Cortex of kidney (tissue), 1 donor: ENCODE measurements at places on chromosomes 11 and 22.

DNA sequence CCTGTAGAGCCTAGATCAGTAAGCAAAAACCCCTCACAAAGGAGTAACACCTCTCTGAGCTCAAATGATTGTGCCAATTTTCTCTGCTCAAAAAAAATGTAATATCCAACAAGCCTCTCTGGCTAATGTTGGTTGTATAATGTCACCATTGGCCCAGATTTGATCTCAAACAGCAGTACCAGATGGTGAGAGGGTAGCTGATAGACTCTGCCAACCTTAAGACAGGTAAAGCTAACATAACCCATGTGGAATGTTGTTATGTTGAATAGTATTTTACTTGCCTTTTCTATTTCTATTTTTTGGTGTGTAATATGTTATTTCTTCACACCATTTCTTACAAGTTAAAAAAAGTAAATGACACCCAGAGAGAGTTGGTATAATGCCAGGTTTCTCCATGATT, 166.7 kb upstream of the GUCY1A2 start:
- DNase-seq: no peak

- no peak for DNase-seq
Measured at GRCh38 chr22:49112661-49113626, 714.7 kb downstream of the BRD1 start.

DNA sequence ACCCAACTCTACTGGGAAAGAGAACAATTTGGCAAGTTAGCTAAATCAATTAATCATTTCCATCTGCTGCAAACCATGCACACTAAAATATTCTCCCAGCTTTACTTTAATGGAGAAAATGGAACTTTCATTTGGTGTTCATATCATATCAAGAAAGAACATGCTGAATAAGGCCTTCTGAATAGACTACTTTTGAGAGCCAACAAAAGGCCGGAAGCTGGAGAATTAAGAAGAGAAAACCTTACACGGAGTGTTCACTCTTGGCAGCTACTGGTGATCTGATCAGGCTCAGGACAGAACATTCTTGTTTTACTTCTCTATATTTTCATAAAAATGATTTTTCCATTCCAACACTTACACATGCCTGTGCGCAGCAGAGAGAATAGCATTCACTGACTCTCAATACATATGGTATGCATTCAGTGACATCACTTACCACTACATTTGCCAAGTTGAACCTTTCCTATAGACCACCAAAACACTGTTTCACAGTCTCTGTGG, 165.3 kb downstream of the TTC28 start:
- DNase-seq: no peak

GRCh38 chr22:19115628-19116027, 6.6 kb downstream of the DGCR2 start:
- no peak for DNase-seq

DNA sequence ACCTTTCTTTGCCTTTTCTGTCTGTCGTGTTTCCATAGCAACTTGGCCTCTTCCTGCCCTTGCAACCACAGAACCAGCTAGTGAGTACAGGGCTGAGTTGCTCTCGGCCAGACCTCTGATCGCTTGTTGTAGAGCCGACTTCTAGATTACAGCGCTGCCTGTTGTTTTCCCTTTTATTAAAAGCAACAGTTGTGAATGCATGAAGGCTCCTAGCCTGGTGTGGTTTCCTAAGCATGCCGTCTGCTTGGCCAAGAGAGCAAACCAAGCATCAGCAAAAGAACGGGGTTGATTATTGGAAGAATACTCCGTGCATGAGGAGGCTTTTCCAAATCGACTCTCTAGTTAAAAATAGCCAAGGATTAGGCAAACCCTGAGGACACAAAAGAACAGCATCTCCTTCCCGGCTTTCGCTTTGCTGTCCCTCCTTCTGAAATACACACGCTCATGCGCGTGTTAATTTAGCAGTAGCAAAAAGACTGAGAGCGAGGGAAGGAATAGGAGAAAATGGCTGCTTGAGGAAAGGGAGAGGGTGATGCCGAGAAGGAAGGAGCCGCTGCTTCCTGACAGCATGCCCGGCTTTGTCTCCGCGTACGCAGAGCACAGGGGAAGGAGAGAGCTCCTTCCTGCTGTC, 71.5 kb upstream of the TTC12 start:
- DNase-seq: no peak

DNA sequence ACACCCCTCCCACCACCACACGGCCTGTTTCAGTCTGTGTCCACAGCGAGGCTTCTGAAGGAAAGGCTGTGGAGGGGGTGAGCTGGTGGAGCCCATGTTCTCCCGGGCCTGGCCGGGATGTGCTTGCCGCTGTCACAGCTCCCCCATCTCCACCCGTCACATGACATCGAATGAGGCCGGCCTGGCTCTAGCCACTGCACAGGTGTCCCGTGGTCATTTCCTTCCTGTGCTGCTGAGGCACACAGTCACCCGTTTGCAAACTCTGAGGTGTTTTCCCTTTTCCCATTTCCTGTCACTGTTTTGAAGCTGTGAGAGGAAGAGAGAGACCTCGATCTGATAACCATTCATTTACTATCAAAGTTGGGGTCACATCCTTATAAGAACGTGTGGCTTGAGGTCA, 55.7 kb upstream of the CLDN5 start:
- DNase-seq: no peak

- DNase-seq: no peak
Measured at GRCh38 chr11:132101881-132102280, 731.5 kb downstream of the NTM start.

DNA sequence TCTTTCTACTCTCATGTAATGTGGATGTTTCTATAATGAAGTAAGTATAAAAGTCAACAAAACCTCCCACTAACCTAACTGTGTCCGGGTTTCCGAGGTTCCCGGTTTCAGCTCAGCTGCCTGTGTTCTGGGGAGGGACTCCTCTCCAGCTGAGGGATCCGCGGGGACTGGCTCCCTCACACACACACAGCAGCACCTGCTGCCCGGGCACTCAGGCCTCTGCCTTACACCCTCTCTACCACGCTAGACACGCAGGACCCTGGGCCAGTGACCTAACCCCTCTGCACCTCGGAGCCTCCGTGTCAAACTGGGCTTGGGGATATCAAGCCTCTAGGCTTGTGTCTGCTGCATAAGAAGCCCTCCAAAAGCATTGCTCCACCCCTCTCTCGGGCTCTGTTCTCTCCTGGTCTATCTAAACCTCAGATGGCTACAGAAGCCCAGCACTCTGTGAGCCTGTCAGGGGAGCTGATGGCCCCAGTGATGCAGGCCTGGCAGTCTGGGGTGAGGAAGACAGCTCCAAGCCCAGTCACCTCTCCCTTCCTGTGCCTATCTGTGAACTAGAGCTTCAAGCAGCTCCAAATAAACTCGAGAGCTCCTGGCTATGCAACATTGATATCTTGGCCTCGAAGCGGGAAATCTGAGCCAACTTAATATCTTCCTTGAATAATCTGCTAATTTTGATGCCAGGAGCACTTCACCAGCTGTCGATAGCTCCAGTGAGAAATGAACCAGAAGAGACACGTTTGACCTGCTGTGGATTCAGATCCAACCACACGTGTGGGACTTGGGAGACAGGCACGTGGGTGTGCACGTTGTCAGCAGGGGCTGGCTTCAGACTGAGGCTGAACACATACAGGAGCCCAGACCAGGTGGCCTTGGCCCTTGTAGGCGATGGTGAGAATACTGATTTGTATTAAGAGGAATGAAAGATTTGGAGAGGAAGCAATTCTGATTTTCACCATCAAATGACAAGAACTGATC, 232.7 kb upstream of the B3GAT1 start:
- DNase-seq: no peak

DNA sequence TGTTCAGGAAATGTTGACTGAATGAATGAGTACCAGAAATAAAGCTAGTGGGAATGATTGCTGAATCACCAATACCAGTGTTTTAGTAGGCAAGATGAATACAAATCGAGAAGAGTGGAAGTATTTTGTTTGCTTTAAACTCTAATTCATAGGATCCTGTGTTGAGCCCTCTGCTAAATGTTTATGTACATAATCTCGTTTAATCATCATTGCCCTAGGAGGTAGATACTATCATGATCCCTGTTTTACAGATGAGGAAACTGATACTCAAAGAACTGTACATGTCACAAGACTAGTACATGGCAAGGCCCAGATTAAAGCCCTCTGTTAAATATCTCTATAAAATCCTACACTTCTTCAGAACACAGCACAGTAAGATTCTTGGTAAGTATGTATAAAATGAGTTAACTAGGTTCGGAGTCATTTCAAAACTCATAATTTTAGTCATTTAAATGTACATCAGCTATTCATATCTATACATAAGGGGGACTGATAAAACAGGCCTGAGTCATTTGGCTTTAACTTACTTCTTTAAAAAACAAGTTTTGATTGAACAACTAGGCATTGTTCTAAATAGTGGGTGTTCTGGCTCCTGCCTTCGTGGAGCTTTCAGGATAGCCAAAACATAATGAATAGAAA, 97.1 kb downstream of the EXT2 start:
- DNase-seq: no peak

- DNase-seq: no peak
Measured at GRCh38 chr22:47914481-47915097, 1152.1 kb downstream of the TBC1D22A start.

DNA sequence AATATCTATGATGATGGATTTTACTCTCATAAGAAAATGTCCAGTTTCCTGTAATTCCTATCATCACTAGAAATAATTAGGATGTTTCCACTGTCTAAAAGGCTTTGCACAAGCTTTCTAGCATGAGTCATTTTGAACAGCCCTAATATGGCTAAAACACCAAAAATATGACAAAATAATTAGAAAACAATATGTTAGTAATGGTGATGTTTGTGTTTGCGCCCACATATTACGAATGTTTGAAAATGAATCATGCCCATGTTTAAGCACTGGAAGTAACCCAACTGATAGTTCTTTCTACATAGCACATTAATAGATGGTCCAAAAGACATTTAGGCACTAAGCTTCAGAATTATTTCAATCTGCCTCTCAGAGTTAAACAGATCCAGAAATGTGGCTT, 96.0 kb downstream of the TRPC6 start:
- DNase-seq: no peak

DNA sequence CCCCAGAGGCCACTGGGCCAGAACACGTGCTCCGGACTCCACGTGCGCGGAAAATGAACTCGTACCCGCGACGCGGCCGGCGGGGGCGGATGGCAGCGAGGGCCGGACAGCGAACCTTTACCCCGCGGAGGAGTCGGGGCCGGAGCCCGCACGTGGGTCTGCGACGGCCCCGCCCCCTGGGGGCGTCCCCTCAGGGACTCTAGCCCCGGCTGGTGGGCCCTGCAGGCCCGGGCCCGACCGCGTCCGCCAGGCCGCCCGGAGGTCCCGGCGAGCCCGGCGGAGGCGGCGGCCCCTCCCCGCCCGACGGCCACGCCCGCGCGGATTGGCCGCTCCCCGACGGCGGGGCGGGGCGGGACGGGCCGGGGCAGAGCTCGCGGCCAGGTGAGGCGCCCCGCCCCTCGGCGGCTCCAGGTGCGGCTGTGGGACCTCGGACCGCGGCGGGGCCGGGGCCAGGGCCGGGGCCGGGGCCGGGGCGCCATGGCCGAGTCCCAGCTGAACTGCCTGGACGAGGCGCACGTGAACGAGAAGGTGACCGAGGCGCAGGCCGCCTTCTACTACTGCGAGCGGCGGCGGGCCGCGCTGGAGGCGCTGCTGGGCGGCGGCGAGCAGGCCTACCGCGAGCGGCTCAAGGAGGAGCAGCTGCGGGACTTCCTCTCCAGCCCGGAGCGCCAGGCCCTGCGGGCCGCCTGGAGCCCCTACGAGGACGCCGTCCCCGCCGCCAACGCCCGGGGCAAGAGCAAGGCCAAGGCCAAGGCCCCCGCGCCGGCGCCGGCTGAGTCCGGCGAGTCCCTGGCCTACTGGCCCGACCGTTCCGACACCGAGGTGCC, at the start of gene FAM83F:
FAM83F (plus strand) TSS at position 389 of the 827 bp plus-strand sequence; CDS start at position 478, 89 bp downstream.
- DNase-seq: no peak

DNA sequence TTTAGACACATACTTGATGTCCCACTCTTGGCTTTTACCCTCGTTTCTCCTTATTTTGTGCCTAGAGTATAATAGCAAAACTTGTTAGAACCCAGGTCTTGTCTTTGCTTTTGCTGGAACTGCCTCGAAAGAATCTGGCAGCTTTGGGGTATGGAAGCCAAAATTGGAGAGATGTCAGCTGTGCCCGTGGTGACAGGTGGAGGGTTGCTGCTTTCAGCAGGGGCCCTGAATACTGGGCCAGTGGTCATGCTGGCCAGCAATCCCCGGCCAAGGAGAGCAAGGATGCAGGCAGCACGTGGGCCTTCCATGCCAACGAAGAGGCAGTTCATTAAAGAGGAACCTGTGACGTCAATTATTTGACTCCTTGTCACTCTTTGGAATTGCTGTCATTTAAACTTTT, 181.1 kb downstream of the HIPK3 start:
- no peak for DNase-seq

GRCh38 chr11:118619444-118620197, 12.2 kb downstream of the PHLDB1 start:
- no peak for DNase-seq

- DNase-seq: no peak
Measured at GRCh38 chr11:10650630-10651029, 42.9 kb downstream of the IRAG1 start.

DNA sequence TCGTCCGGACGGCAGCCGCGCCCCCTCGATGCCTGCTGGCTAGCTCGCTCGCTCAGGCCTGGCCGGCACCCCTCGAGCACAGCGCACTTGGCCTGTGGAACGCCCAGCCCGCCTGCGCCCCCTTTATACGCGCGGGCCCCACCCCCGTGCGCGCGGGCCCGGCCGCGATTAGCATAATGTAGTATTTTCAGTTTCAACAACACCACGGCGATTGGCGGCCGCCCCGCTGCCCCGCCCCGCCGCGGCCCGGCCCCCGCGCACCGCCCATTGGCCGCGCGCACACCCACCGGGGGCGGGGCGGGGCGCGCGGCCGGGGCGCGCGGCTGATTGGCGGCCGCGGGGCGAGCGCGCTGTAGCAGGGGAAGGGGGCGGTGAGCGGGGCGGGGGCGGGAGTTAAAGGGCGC, at the start of gene CDKN1C:
CDKN1C (minus strand) TSS at position 98 of the 404 bp plus-strand sequence. CDS start 319 bp downstream, outside the sequence.
- no peak for DNase-seq

GRCh38 chr22:46531581-46532175, 5.7 kb downstream of the CELSR1 start:
- DNase-seq: no peak

GRCh38 chr11:6618117-6619003, 862 bp downstream of the TPP1 start:
- no peak for DNase-seq

GRCh38 chr11:17780668-17781067, 46.1 kb downstream of the KCNC1 start:
- no peak for DNase-seq

DNA sequence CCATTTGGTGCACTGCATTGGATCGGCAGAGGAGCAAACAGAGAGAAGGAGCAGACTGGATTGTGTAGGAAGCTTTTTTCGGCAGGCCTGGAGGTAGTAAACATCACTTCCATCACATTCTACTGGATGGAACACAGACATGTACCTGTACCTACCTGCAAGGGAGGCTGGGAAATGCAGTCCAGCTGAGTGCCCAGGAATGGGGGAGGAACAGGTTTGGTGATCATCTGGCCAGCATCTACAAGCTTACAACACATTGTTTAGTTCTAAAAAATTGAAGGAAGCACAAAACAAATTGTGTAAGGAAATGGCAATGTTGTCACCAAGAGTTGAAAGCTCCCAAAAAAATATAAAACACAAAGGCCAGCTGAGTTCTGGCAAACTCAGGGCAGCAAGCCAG, 19.1 kb downstream of the SMIM38 start:
- DNase-seq: no peak
